Germinal center (tissue), 1 donor: ENCODE measurements at places on chromosomes 3 and 15.

DNA sequence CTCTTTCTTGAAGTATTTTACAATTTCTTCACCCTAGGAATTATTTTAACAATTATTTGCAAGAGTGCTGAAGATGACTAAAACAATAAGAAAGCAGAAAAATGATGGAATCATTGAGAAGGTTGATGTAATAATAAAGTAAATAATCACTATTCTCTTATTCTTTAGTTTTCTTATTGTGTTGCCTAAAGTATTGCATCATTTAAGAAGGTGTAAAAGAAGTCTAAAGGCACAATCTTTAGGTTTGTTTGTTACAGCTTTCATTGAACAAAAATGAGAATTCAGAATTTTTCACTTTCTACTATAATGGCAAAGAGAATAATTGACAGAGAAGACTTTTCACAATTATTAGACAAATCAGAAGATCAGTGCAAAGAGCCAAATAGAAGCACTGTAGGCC lies 65.2 kb downstream of the ASTE1 start:
- DNase-seq: no peak

DNA sequence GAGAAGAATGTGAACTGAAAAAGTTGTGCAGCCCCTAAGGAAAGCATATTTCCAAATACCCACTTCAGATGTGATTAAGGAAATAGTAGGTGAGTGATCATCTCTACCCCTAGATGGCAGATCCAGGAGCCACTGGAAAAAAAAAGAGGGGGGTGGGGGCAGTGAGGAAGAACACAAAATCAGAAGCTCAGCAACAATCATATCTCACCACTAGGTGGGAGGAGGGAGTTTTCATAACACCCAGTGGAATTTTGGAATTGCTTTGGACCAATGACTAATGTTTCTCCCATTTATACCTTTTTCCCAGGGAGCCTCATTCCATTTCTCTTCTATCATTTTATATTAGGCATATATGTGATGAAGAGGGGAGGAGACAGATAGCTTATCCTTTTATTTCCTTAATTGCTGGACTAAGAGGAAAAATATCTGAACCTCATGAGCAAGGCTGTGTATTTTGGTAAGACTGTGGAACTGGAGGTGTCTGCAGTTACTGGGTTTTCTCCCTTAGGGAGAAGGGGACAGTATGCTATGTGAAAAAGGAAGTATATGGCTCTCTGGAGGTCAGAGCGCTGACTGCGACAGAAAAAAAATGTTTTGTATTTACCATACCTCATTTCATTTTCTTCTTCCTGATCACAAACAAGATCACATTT lies 363.4 kb downstream of the GAP43 start:
- peak; percentile 8 for DNase-seq

DNA sequence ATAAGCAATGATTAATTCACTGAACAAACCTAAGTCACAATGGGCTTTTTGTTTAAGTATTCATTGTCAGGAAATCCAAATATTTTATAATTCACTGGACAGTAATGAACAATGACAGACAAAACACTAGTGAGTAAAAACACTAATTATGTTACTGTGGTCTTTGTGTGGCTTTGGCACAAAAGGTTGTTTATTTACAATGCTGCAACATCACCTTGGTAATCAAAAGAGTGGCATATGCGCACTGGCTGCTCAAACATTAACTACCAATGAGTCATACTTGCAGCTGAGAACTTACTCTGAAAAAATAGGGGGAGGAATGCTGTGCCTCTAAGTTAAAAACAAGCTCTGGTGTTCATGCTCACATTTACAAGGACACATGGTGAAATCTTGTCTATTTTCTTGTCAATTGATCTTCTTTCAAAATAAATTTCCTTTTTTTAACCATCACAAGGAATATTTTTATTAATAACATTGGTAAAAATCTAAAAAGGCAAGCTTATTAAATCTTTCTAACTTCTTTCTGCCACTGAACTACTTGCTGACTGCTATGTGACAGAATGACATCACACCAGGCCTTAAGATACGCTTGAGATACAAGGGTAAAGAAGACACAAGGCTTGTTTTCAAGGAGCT lies 85.2 kb upstream of the PPIB start:
- no peak for DNase-seq

- DNase-seq: no peak
Observed at GRCh38 chr3:20073683-20074082, 33.4 kb downstream of the KAT2B start.

DNA sequence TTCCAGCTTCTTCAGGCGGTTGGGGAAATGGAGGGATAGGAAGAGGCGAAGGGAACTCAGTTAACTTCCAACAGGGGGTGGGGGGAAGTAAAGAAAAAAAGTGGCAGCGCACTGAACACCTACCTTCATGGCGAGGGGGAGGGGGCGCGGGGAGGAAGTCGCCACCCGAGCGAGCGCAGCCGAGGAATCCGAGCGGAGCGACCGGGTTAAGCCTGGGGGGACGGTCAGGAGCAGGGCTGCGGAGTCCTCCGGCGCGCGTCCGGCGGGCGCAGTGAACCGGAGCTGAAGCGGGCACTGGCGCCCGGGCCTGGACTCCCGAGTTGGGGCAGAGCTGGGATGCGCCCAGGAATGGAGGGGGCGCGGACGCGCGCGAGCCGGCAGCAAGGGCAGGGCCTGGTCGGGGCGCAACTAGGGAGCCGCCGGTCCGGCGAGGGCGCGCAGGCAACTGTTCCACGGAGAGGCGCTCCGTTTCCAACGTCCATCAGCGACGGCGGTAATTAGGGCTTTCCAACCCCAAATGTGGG lies at the start of gene WNT5A:
WNT5A (minus strand) TSS at position 450 of the 524 bp plus-strand sequence; CDS start at position 129, 321 bp downstream.
- DNase-seq: peak; percentile 44

DNA sequence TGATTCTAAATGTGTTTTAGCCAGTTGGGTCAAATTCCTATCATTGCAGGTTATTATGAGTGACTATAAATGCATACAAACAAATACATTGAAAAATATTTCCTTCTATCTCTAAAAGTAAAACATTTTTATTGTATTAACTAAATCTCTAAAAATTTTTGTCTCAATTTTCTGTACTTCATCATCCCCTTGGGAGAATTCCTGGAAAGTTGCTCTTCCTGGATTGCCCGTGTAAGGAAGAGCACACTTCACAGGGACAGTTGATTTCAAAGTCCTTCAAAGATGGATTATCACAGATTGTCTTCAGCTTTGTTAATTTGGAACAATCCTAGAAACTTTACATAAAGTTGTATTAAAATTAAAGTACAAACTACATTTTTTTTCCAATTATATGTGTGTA lies 595.6 kb downstream of the ROBO1 start:
- no peak for DNase-seq
